ENCODE measurements at places on chromosomes 11 and 22.

DNA sequence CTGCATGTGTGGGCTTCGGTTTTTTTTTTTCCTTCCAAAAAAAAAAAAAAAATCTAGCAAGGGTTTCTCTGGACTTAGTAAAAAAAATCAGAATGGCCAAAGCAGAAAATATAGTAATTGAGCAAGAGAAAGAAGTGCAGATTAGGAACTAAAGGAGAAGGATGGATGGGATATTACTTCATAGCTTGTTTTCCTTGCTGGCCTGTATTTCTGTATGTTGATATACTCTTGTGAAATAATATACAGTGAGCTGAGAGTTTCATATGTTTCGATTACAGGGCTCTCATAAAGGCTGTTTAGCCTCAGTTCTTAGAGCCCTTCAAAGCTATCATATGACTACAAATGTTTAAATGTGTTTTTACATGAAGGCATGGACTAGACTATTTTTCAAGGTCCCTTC, 34.3 kb upstream of the NFRKB start:
- no peak for DNase-seq

- DNase-seq: no peak
These were observed 681.6 kb upstream of the ANO3 start for GRCh38 chr11:25650319-25650718.

DNA sequence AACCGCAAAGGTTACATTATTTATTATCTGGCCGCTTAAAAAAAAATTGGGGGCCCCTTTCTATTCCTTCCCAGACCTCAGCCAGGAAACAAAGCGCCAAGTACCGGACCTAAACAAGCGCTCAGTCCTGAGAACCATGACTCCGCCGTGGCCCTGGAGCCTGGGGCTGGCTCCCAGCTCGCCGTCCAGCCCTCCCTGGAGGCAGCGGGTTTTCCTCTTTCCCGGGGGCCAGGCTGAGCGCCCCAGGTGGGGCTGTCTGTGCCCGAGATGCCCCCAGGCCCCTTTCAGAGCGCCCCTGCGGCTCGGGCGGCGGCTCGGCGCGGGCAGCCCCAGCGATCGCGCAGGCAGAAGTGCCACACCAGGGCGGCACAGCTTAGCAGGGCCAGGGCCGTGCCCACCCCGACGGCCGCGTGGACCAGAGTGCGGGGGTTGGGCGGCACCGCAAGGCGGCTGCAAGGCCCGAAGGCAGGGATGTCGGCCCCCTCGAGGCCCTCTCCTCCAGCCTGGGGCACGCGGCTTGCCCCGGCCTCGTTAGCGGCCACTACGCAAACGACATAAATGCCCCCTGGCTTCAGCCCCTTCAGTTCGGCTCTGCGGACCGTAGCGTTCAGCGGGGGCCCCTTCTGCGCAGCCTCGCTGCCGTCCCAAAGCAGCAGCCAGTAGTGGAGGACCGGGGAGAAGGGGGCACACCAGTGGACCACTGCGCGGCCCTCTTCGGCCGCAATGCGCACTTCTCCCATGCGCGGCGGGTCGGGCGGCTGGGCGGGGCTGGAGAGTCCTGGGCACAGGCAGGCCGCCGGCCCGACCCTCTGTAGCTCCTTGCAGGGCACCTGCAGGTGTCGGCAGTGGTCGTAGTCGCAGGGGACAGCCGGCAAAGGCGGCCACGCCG, 1.6 kb downstream of the LRRN4CL start:
- DNase-seq: no peak

- DNase-seq: no peak
These were observed 348.2 kb downstream of the CADM1 start for GRCh38 chr11:115155978-115156377.

DNA sequence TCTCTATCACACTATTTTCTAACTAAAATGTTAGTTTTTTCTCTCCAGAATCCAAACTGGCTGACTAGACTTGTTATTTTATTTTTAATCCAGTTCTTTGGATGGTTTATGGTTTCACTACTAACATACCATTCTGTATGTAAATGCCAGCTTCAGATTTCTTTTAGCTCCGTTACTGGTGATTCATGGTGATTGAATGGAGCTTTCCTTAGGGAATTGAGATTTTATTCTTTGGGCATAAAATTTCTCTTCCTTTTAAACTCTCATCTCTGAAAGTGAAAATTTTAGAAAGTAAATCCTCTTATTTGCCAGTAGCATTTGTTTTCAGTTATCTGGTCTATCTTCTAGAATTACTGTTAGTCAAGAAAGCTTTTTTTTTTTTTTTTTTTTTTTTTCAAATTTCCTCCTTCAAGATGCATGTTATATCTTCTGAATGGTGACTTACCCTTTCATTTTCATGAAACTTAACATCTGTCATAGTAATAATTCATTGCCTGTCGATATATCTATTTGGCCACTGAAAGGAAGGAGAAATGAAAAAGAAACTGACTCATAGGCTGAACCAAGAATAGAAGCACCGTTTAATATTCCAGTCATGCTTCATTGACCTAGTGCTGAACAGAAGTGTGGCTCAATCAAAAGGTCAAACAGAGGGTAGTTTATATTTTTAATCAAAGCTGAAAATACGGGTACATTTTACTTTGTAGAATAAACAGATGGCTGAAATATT, 6.4 kb downstream of the ENDOD1 start:
- DNase-seq: no peak

DNA sequence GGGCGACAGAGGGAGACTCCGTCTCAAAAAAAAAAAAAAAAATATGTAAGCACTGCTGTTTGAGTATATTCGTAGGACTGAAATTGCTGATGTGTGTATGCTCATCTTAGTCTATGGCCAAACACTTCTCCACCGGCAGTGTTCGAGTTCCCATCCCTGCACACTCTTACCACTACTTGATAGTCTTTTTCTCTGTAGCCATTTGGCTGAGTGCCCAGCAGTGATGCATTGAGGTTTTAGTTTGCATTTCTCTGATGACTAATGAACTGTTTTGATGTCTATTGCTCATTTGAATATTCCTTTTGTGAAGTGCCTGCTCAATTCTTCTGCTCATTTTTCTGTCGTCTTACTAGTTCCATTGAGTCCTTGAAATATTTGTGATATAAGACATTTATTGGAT, 1.9 kb downstream of the TIRAP start:
- DNase-seq: no peak

DNA sequence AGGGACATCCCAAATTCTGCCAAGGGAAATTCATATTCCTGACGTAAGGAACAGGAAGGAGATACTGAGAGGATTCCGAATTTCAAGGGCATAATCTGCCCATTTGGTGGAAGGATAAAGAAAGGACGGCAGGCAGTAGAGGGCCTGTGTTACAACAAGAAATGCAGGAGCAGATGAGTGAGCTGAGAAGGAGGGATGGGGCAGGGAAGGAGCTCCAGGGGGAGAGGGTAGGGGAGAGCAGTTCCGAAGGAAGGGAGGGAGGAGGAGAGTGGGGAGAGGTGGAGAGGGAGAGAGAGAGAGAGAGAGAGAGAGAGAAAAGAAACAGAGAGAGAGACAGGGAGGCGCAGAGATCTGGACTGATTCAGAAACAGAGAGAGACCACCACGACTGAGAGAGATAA, 843 bp downstream of the OPCML start:
- no peak for DNase-seq

Measured in testis (tissue), 5 donors.